Frontal cortex (tissue), 4 donors: ENCODE measurements at places on chromosomes 16 and 17. TPM values are rescaled to one million over a fixed set of nuclear protein-coding genes. Genes with fewer than 3 reads are reported as not detected.
A peak's percentile ranks its signal among the peaks of the same experiment; 100 is the strongest.

DNA sequence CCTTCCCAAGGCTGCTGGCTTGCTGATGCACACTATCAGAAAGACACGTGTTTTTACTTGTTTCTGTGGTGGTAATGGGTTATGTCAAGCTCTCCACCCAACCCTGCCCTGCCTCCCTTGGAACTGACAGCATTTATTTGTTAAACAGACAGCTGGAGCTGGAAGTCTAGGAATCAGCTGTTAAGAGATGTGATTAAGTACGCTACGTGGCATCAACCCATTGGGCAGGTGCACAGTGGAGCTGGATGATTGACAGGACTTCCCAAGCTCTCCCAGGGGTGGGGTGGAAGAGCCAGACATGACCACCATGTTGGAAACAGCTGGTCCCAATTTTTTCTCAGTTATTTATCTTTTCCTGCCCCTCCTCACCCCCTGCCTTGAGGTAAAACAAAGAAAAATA lies 49.4 kb downstream of the ADAMTS18 start:
- no peak for DNase-seq

GRCh38 chr17:61388561-61389356 lies 10.9 kb upstream of the TBX2 start:
- no peak for DNase-seq

DNA sequence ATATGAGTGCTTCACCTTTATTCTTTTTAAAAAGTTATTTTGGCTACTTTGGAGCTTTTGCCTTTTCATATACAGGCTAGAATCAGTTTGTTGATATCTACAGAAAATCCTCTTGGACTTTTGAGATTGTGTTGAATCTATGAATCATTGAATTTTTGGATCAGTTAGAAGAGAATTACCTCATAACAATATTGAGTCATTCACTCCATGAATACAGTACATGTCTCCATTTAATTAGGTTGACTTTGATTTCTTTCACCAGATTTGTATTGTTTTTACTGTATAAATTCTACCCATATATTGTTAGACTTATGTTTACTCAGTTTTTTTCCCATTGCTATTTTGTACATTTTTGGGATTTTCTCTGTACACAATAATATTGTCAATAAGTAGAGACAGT lies 54.4 kb downstream of the TAOK1 start:
- DNase-seq, result no peak

- no peak for DNase-seq
These were observed 19.4 kb downstream of the GNGT2 start for GRCh38 chr17:49190932-49191331.

DNA sequence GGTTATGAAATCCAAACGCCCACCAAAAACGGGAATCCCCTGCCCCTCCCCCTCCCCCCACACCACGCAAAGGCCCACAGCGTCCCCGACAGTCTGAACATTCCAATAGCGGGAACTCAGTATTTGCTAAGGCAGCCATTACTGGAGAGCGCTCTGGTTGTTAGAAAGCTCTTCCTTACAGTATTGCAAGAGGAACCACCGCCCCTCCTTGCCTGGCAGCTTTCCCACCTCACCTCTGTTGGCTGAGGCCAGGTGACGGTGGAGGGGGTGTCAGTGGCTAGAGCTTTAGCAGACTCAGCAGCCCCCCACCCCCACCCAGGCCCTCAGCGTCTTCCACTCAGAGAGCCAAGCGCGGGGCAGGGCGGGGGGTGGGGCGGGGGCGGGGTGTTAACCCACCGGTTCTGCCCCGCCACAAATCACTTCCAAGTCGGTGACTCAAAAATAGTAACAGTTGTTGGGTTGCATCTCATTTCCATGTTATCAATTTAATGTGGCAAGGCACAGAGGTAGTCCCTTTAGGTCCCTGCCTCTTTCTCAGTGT lies 2.2 kb upstream of the PLEKHH3 start:
- no peak for DNase-seq

- DNase-seq, result peak; percentile 60
These were observed 2.9 kb downstream of the SLC16A3 start for GRCh38 chr17:82231562-82232321.

DNA sequence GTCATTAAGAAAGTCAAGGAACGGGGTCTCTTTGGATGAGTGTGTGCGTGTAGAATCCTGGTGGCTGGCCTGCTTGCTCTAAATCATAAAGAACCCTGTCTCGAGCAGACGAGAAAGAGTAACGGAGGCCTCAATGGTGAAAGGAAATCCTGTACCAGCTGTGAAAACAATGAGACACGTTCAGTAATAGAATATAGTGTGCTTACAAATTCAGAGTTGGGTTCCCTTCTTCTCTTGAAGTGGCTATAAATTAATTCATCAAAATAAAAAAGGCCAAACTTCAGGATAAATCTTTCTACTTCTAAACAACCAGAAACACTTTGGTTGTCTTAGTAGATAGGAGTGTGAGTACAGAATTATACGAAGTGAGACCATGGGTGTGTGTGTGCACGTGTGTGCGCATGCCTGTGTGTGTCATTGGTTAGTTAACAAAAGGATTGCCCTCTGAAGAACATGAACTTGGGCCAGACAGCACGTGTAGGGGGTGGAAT lies 48.5 kb downstream of the WWOX start:
- no peak for DNase-seq

DNA sequence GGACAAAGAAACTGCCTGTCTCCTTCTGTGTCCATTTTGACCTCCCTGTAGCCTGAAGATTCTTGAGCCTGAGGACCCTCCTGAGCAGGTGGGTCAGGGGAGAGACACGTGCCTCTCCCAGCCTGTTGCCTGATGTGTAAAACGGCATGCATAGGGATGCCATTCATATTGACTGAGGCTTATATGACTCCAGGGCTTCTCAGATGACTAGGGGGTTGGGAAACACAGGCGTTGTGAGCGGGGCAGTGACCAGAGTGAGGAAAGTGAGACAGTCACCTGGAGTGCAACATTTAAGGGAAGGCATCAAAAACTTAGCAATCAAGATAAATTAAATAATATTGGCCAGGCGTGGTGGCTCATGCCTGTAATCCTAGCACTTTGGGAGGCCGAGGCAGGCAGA lies 5.1 kb upstream of the SLC16A5 start:
- DNase-seq, result no peak

- DNase-seq, result no peak
These were observed 10.0 kb downstream of the FAM117A start for GRCh38 chr17:49753959-49754391.

DNA sequence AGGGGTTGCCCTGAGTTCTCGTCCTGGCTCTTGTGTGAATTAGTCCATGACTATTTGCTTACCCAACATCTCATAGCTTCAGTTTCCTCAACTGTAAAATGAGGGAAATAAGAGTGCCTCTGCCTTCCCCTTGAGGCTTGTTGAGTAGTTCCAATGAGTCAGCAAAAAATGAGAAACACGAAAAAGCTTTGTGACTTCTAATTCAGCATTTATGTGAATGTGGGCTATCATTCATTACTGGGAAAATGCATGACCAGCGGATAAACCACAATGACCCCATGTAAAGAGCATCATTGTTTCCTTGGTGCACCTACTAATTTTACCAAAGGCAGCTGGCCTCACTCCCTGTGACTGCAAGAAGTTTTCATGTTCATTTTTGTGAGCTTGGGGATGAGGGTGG lies 374.6 kb upstream of the HSBP1 start:
- DNase-seq, result no peak

- DNase-seq, result no peak
These were observed 12.4 kb upstream of the CTCF start for GRCh38 chr16:67549936-67550335.

- DNase-seq, result no peak
These were observed 151.7 kb downstream of the ANKFN1 start for GRCh38 chr17:56305007-56305406.

DNA sequence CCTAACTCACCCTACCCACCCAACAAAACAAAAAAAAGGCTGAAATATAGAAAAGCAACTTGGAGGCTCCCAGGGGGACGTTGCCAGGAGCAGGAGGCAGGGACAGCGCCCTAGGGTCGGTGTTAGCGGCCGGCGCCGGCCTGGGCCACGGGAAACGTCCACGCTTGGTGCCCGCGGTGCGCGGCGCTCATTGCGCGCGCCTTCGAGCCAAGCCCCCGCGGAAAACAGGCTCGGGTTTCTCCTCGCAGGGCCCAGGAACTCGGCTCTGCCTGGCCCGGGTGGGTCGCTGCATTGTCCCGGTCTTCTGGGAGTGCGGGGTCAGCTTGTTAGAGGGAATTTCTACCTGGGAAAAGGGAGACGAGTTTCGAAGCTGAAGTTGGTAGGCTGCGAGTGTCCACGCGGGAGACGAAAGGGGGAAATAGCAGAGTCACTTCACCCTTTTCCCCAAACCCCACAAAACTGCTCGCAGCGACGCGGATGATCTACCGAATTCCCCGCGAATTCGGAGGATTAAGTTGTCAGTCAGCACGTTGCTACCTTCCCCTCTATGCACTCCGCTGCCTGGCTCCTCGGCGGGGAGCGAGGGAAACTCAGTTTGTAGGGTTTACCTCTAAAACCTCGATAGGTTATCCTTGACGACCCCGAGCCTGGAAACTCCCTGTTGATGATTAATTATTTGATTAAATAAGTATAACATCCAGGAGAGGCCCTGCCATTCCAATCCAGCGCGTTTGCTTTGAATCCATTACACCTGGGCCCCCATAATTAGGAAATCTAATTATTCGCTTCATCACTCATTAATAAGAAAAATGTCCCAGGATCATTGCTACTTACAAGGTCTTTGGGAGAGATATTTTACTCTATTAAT lies 751 bp upstream of the FOXC2 start:
- no peak for DNase-seq

- no peak for DNase-seq
These were observed 11.2 kb upstream of the KCNJ2 start for GRCh38 chr17:70158180-70158579.

DNA sequence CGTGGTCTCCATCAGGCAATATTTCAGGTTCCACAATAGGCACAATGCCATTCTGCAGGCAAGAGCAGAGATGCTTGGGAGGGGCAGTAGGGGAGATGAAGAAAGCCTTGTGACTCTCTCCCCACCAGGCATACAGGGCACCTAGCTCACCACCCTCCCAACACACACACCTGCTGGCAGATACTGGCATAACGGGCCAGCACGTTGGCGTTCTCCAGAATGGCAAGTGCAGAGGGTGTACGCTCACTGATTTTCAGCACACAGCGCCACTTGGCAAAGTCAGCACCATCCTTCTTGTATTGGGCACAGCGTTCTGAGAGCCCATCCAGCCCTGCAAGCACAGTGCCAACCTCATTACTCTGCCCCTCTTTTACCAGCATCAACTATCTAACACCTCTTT lies 2.2 kb downstream of the ALDOC start:
- DNase-seq, result no peak

DNA sequence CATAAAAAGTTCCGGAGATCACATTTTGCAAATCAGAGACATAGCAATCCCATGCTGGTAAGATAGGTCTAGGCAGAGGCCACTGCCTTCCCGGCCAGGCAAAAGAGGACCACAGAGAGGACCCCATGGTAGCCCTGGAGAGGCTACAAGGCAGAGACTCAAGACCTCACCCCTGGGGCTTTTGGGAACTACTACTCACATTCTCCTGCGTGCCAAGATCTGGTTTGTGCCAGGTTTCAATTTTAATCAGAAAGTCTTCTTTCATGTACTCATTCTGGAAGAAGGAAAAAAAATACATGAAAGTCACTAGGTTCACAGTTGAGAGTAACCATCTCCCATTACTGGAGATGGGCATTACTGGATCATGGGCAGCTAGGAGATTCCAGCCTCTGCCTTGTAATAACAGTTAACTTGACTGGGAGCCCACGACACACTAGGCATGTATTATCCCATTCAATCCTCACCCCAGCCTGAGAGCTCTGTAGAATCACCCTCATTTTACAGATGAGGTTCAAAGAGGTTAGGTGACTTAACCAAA lies 21.2 kb downstream of the PITPNA start:
- DNase-seq, result no peak

GRCh38 chr16:57648125-57648524 lies 19.7 kb downstream of the ADGRG1 start:
- DNase-seq, result no peak

- DNase-seq, result no peak
These were observed 1.7 kb downstream of the USP32 start for GRCh38 chr17:60390186-60390585.

DNA sequence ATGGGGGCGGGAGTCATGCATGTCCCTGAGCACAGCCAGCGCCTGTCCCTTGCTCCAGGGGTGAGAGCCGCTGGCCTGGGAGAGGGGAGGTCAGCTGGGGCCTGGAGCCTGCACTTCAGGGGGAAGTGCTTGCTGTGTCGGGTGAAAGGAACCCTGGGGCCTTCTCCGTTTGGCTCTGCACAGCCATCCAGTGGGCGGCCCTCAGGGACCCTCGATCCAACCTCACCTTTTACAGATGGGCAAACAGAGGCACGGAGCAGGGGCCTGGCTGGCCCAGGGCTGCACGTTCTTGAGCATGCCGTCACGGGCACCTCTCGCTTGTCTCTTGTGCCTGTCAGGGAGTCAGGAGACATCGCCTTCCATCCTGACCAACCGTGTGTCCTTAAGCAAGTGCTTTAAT lies 1.8 kb downstream of the SNX20 start:
- DNase-seq, result no peak

DNA sequence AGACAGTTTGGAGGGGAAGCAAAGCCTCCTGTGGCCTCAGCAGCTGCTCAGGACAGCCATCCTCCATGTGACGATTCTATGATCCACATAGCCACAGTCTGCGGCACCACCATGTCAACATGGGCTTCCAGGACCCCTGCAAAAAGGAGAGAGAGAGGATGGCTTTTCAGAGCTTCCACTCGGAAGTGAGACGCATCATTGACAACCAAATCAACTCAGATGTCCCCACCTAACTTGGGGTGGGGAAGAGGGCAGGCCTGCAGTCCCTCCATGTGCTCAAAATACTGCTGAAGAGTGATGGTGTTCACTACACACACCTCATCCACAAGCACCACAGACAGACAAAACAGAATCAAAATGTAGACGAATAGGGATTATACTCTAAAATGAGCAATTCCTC lies 5.9 kb upstream of the METTL16 start:
- no peak for DNase-seq

GRCh38 chr16:29804455-29805231 lies 1.7 kb upstream of the MAZ start:
- no peak for DNase-seq

DNA sequence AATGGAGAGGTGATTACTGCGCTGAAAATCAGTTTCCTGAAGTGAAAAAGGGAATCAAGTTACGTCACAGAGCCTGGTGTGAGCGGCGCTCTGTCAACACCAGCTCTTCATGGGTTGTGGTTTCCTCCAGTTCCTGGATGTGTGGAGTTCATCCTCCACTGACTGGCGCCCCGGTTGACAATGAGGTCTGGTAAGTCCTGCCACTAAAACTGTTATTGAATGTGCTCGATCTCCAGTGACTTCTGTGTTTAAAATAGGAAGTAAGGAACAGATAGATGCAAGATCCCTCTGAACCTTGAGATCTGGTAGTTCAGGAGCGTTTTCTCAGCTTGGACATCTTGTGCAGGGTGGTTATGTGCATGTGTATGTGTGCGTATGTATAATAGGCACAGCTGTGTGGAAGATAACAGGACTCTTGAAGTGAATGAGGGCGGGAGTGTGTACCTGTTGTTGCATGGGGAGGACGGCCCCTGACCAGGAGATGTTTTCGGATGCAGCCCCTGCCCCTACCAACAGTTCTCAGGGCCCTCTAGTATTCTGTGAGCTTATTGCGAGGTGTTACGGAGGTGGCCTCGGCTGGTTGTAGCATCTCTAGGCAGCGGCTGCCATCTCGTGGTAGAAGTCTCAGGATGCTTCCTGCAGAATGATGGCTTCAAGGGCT lies 22.0 kb upstream of the GOT2 start:
- peak; percentile 42 for DNase-seq

The CES3 gene
- total RNA-seq, result under 0.01 TPM

The KRT39 gene
- total RNA-seq, result not detected

The CCL8 gene
- total RNA-seq, result not detected

The HEATR9 gene
- total RNA-seq, result not detected

The SOST gene
- total RNA-seq, result not detected

The CTRB2 gene
- not detected for total RNA-seq

The TMC7 gene
- 3.3 TPM for total RNA-seq

The TLCD1 gene
- total RNA-seq, result under 0.01 TPM

The ZP2 gene
- total RNA-seq, result not detected
